Keratinocyte (primary cell): ENCODE measurements at places on chromosomes 3 and 15. TPM values are rescaled to one million over a fixed set of nuclear protein-coding genes. Genes with fewer than 3 reads are reported as not detected.

SMAD6 gene
- 0.01 to 0.04 TPM (median 0.03 TPM) in 3 replicates for polyA plus RNA-seq

GAP43 gene
- polyA plus RNA-seq: not detected in 3 replicates

LMOD3 gene
- polyA plus RNA-seq: not detected in 3 replicates

ARGFX gene
- not detected in 3 replicates for polyA plus RNA-seq

TMC3 gene
- polyA plus RNA-seq: not detected in 3 replicates

RAD18 gene
- polyA plus RNA-seq: 7.6 to 16.0 TPM (median 13.8 TPM) in 3 replicates

SLC7A14 gene
- not detected in 3 replicates for polyA plus RNA-seq

GOLGA6D gene
- polyA plus RNA-seq: 0.03 TPM in 1 of 3 replicates, not detected in the others

NAALADL2 gene
- polyA plus RNA-seq: 0.63 to 0.87 TPM (median 0.75 TPM) in 3 replicates

CHRNA5 gene
- polyA plus RNA-seq: 3.7 to 10.0 TPM (median 8.0 TPM) in 3 replicates

TEX55 gene
- not detected in 3 replicates for polyA plus RNA-seq

ZNF619 gene
- 2.3 to 3.4 TPM (median 3.1 TPM) in 3 replicates for polyA plus RNA-seq

CFAP100 gene
- not detected in 3 replicates for polyA plus RNA-seq

VPS33B gene
- polyA plus RNA-seq: 16.2 to 20.9 TPM (median 20.2 TPM) in 3 replicates

PARP15 gene
- polyA plus RNA-seq: 0.25 to 0.33 TPM (median 0.33 TPM) in 3 replicates

MME gene
- 1.1 to 10.8 TPM (median 2.0 TPM) in 3 replicates for polyA plus RNA-seq

GABRR3 gene
- polyA plus RNA-seq: not detected in 3 replicates

CD200 gene
- 0.05 to 0.14 TPM (median 0.07 TPM) in 3 replicates for polyA plus RNA-seq

FBXO40 gene
- polyA plus RNA-seq: not detected in 3 replicates

FAM98B gene
- 4.7 to 22.2 TPM (median 9.7 TPM) in 3 replicates for polyA plus RNA-seq

IP6K2 gene
- 94.3 to 124 TPM (median 110 TPM) in 3 replicates for polyA plus RNA-seq

CEP19 gene
- polyA plus RNA-seq: 1.4 to 3.1 TPM (median 2.3 TPM) in 3 replicates

LMCD1 gene
- 3.7 to 7.1 TPM (median 4.4 TPM) in 3 replicates for polyA plus RNA-seq

STRA6 gene
- 0.09 TPM in 1 of 3 replicates, not detected in the others for polyA plus RNA-seq

PAQR5 gene
- polyA plus RNA-seq: 0.06 to 0.30 TPM (median 0.30 TPM) in 3 replicates

CYP19A1 gene
- polyA plus RNA-seq: not detected in 3 replicates

RASSF1 gene
- polyA plus RNA-seq: 28.5 to 42.5 TPM (median 30.7 TPM) in 3 replicates

C2CD4A gene
- polyA plus RNA-seq: not detected in 3 replicates

NUP210 gene
- 0.01 to 0.05 TPM (median 0.03 TPM) in 3 replicates for polyA plus RNA-seq

WDR53 gene
- 9.8 to 14.2 TPM (median 10.4 TPM) in 3 replicates for polyA plus RNA-seq

KIF15 gene
- 0.53 to 2.8 TPM (median 2.1 TPM) in 3 replicates for polyA plus RNA-seq

LEKR1 gene
- polyA plus RNA-seq: 0.14 to 0.63 TPM in 2 of 3 replicates, not detected in the other

SV2B gene
- polyA plus RNA-seq: 0.01 to 0.04 TPM in 2 of 3 replicates, not detected in the other

GOLGA6A gene
- not detected in 3 replicates for polyA plus RNA-seq

CYP1A1 gene
- polyA plus RNA-seq: 3.1 to 23.4 TPM (median 4.8 TPM) in 3 replicates

SLC4A7 gene
- 13.6 to 28.5 TPM (median 18.8 TPM) in 3 replicates for polyA plus RNA-seq

WDR5B gene
- 2.0 to 4.0 TPM (median 3.0 TPM) in 3 replicates for polyA plus RNA-seq

COL8A1 gene
- polyA plus RNA-seq: 98.8 to 180 TPM (median 102 TPM) in 3 replicates

PLSCR2 gene
- not detected in 3 replicates for polyA plus RNA-seq

CCDC80 gene
- polyA plus RNA-seq: 10.4 to 14.7 TPM (median 12.8 TPM) in 3 replicates

BCHE gene
- polyA plus RNA-seq: 0.71 to 2.0 TPM (median 1.7 TPM) in 3 replicates

ISLR gene
- not detected in 3 replicates for polyA plus RNA-seq

FBXW12 gene
- not detected in 3 replicates for polyA plus RNA-seq

UPK1B gene
- 23.7 to 82.5 TPM (median 54.6 TPM) in 3 replicates for polyA plus RNA-seq

OIP5 gene
- polyA plus RNA-seq: 1.9 to 9.8 TPM (median 6.7 TPM) in 3 replicates
